Activated CD8-positive, alpha-beta memory T cell treated with anti-CD3 and anti-CD28 coated beads for 4 hours (primary cell): ENCODE measurements at places on chromosomes 2 and 18.

DNA sequence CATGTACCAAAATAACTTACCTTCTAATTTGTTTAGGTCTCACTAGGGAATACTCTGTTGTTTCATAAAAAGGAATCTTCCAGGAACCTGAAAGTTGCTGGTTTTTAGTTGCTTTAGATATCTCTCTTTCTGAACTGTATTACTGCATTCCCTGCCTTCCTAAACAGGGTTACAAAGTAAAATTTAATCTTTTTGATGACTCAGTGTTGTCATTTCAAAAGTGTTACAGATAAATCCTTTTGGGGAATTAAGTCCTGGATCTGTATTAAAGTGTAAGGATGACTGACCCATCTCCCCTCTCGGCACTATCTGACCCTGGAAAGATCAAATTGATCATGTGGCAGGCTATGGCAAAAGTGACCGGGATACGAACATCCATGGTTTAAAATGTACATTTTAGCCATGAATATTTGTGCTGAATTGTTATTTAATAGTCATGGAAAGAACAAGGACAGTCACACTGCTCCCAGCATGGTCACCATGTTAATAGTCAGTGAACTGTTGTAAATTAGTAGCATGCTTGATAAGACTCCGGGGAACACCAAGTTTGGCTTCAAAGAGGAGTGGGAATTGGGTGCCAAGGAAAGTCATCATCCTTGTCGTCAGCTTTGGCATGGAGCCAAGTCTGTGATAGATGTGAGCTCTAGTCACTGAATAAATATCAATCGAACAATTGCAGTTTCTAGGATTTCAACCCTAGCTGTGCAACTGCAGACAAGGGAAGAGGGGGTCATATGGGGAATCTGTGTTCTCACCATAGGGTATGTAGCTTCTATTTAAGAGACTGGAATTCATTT lies 4.2 kb downstream of the PLEKHA3 start:
- no peak for DNase-seq

DNA sequence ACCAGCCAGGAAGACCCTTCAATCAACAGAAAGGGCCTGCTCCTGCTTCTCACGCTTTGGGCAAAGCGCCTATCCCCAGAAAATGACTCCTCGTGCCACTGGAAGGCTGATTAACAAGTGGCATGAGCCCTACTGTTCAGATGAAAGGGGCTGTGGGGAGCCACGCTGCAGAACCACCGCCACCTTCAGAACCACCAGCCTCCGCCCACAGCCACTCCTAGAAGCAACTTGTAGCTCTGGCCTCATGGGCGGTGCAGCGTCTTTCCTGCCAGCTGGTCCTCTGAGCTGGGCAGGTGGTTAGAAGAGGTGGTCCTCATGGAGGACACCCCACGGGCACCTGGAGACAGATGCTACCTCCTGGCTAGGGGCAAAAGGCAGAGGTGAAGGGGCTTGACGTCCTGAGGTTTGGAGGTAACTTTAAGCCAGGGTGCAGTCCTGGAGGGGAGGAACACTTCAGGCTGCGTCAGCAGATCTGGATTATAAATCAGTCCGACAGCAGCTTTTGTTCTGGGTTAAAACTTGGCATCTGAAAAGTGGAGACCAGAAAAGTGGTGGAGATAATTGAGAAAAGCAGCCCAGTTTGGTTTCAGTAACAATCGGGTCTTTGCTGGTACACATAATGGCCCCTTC lies 861 bp upstream of the SEMA4C start:
- no peak for DNase-seq

GRCh38 chr2:1869987-1870386 lies 125.7 kb upstream of the PXDN start:
- DNase-seq: no peak

GRCh38 chr2:176557821-176558220 lies 288.6 kb downstream of the MTX2 start:
- no peak for DNase-seq

DNA sequence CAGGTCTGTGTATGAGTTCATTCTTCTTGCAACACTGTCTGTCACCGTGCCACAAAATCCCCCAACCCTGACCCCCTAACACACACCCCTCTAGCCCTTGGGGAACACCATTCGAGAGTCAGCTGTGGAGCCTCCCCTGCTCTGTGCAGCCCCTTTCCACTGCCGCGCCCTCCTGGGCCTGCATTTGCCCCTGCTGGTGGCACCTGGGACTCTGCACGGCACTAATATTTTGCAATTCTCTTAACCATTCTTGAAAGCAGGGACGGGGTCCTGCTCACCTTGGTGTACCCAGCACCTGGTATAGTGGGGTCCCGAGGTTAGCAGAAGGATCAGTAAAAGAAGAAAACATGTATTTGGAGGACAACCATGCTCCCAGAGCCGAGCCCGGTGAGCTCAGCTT lies 124.0 kb downstream of the HDAC4 start:
- DNase-seq: no peak

GRCh38 chr18:45353530-45353929 lies 261.7 kb upstream of the SLC14A2 start:
- DNase-seq: no peak

GRCh38 chr2:48715042-48715899 lies 40.3 kb downstream of the LHCGR start:
- no peak for DNase-seq

DNA sequence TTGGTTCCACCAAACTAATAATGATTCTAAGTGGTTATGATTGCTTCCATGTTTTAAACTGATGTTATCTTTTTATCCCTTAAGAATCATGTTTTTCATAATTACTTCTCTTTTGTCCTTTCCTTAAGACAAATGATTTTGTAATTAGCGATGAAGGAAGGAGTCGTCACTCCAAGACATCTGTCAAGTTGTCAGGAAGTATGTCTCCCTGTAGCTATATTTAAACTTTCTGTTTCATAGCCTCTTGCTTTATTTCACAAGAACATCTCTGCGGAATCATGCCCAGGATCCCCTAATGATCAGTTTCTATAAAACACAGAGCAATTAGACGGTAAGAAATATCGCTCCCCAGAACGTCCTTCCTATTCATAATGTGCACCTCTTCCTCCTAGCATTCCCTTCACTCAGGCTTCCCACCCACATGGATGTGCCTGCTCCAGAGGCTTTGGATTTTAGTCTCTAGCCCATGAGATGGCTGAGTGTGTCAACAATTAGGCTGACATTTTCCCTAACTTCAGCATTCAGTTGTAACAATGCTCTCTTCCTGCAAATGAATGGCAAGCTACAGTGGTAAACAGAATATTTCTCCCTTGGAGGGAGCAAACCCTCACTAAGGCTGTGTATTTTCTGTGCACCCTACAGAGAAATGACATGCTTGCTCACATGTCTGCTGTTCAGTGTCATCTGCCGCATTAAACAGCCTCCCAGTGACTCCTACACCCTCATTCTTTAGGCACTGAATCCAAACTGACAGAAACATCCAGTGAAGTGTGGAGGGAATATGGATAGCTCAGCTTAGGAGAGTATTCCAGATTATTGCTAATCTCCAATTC lies 879.6 kb upstream of the CELF4 start:
- no peak for DNase-seq

DNA sequence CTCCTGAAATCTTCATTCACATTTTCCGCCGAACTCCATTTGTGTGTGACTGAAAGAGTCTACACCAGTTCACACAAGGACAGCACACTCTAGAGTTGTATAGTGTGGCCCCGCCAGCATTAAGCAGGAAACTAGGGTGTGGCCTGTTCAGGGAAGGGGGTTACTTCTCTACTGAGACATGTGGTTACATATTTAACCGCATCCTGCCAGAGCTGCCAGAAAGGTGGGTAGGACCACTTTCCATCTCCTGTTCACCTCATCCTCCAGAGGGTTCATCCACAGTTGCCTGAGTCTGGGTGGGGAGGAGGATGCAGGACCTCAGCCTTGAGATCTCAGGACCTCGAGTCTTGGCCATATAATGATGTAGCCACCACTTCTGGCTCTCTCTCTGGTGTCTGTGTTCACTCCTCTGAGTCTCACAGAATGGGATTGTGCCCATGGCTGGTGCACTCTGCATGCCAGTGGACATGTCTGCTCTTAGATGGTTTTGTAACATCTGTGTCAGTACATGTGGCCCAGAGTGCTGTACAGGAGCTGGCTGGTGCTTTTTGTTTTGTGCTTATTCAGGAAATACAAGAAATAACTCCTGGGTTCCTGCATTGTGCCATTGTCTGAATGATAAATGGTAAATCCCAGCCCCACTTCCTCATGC lies 7.7 kb upstream of the SP140L start:
- peak; percentile 19 for DNase-seq

DNA sequence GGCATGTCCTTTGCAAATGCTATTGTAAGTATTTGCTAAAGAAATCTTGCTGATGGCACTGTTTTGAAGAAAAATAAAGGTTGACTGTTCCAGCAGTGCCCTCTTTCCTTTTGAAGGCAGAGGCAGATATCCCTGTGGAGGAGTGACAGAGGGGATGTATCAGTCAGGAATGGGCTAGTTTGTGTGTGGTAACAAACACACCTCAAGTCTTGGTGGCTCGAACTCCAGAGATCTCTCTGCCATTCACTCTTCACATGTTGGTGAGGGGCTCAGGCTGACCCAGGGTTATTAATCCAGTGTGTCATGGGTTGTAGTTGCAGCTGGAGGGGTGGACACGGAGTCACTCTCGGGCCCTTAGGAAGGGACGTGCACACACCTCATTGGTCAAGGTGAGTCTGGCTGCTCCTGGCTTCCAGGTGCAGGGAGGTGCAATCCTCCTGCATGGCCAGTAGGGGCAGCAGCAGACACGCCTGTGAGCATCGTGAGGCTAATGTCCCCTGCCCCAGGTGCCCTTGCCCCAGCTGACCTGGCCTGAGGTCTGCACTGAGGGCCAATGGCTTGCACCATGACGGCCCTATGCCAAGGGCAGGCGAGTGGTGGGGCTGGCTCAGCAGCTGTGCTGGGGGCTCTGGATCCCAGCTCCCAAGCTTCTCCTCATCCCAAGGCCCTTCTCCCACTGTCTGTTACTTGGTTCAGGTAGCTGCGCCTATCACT lies 146.5 kb downstream of the ASB1 start:
- DNase-seq: no peak

- DNase-seq: no peak
Measured at GRCh38 chr18:3383381-3383915, 66.5 kb upstream of the TGIF1 start.

- no peak for DNase-seq
Measured at GRCh38 chr2:221518201-221518934, 53.7 kb downstream of the EPHA4 start.

DNA sequence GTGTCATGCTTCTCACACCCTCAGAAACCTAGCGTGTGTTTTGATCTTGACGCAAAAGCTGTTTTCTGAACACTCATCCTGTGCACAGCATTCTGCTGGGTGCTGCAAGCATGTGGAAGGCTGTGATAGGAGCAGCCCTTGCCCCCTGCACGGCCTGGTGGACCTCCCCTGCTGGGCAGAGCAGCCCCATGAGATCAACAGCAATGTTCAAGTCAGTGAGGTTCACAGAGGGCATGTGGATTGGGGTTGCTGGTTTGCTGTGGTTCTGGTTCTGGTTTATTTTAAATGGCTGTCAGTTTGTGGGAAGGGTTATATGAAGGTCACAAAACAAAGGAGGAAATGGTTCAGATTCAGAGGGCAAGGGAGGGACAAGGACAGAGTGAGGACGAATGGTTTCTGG lies 71.3 kb downstream of the SOWAHC start:
- DNase-seq: no peak

DNA sequence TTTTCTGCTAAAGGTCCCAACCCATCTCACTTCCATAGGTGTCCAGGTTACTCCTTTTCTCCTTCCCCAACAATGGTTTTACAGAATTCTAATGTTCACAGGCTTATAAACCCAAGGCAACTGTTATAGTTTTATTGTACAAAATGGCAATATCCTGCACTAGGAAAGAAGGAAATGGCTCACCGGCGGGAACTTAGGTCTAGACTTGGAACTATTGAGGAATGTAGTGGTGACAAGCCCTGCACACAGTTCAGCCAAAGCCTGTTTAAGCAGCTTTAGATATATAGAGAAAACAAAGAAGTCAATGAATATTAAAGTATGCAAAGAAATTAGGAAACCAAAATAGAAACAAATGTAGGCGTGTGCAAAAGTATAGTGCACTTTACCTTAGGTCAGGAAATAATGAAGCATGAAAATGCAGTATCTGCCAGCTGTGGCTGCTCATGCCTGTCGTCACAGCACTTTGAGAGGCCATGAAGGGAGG lies 22.7 kb upstream of the KCNG3 start:
- no peak for DNase-seq

GRCh38 chr2:191049728-191050639 lies 36.0 kb upstream of the STAT1 start:
- no peak for DNase-seq

GRCh38 chr18:74508821-74509225 lies 12.7 kb downstream of the CNDP2 start:
- no peak for DNase-seq

- DNase-seq: no peak
Measured at GRCh38 chr2:74052732-74053710, 68.3 kb downstream of the TET3 start.

DNA sequence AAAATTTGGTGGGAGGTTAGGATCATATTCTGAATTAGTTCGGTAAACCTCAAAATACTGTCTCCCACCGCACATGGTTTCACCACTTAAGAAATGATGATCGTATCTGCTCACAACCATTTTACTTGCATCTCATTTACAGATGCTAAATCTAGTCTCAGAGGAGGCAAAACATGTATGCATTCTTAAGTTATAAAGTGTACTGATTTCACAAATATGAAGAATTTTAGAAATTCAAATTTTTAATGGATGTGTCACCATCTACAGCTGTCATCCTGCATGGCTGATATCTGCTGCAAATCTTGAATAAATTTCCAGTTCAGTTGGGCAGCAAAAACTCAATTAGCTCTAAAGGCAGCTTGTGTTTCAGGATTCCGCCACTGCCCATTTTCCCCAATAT lies 243.3 kb upstream of the KCNJ3 start:
- DNase-seq: no peak

- no peak for DNase-seq
Measured at GRCh38 chr2:182866461-182867406, at the start of gene FRZB. Gene FRZB (minus strand): TSS chr2:182866637. CDS start chr2:182866552, 85 bp downstream.

DNA sequence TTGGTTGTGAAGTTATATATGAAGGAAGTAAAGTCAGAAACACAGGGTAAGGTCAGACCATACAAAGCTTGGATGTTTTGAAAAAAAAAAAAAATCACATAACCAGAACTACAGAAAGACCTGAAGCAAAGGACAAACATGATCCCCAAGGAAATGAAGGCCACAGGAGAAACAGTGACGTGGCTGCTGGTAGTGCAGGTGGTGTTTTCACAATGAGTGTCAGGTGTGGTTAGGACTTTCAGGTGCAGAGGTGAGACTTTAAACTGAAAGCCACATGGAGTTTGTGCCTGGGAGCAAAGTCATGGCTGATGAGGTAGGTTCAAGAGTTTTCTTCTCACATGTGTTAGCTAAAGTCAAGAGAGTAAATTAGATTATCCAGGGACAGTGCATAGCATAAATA lies 270.7 kb downstream of the PIEZO2 start:
- DNase-seq: no peak

GRCh38 chr2:105494683-105495425 lies 96.0 kb upstream of the FHL2 start:
- DNase-seq: no peak

DNA sequence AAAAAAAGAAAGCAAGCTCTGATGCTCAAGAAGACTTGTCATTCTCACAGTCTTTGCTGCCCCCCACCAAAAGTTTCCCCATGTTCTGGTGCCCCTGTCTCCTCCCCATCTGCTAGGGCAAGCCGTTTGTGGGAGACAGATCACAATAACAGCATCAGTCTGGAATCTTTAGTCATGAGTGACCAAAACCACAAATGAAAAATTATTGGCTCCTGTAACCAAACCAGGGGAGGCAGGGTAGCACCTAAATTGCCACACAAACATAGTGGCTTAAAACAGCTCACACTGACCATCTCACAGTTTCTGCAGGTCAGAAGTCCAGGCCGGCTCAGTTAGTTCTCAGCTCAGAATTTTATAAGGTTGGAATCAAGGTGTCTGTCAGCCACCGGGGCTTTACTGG lies 9.1 kb upstream of the B3GNT7 start:
- no peak for DNase-seq

- DNase-seq: no peak
Measured at GRCh38 chr2:129661935-129662334, 317.5 kb upstream of the RAB6C start.
